ENCODE measurements at places on chromosomes 11 and 22. TPM values are rescaled to one million over a fixed set of nuclear protein-coding genes. Genes with fewer than 3 reads are reported as not detected.

MS4A6A gene
- not detected for total RNA-seq

GP1BB gene
- total RNA-seq: 10.2 TPM

SLC22A12 gene
- not detected for total RNA-seq

DDX25 gene
- not detected for total RNA-seq

FAM227A gene
- total RNA-seq: 0.13 TPM

ZP1 gene
- 5.3 TPM for total RNA-seq

SCGB1A1 gene
- total RNA-seq: not detected

DNA sequence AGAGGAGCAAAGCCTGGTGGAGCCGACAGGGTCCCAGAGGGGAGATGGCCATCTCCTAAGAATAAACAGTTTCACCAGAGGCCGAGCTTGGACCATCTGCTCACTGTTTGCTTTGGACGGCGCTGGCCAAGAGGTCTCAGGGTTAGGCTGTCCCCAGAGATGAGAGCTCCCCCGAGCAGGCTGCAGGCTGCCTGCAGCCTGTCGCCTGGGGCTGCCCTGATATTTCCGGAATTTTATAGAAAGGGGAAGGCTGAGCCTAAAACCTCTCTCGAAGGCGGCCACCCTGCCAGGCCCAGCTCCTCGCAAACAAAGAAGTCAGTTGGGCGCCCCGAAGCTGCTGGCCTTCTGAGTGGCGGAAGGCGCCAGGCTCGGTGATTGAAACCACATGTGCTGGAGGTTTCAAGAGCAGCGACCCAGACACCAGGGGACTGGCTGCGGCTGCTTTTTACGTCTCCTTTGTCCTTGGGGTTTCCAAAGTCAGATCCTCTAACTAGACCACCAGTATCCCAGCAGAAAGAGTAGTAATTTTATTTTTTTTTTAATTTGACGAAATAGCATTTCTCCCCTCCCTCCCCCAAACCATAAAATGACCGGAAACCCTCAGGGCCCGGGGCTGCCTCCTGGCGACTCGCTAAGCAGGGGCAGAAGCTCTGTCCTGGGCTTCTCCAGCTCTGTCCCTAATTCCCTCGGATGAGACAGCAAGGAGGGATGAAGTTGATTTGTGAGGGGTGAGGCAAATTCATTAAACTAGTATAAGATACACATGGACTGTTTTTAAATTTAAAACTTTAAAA, 57.4 kb downstream of the CLMP start:
- DNase-seq: peak; percentile 92

DNA sequence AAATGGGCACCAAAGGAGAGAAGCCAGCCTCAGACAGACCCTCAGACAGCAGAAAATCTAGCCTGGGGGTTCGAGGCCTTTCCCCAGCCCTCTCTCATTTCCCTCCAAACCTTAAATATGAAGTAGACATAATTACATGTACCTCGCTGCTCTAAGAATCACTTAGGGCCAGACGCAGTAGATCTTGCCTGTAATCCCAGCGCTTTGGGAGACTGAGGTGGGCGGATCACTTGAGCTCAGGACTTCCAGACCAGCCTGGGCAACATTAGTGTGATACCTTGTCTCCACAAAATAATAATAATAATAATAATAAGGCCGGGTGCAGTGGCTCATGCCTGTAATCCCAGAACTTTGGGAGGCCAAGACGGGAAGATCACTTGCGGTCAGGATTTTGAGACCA, 52.1 kb upstream of the WNT7B start:
- DNase-seq: no peak

- DNase-seq: no peak
Observed at GRCh38 chr22:44398856-44399837, 86.4 kb upstream of the SHISAL1 start.

- DNase-seq: no peak
Observed at GRCh38 chr11:85740481-85741400, 54.7 kb upstream of the CCDC89 start.

- peak; percentile 22 for DNase-seq
Observed at GRCh38 chr11:11856638-11857037, 14.9 kb downstream of the USP47 start.

DNA sequence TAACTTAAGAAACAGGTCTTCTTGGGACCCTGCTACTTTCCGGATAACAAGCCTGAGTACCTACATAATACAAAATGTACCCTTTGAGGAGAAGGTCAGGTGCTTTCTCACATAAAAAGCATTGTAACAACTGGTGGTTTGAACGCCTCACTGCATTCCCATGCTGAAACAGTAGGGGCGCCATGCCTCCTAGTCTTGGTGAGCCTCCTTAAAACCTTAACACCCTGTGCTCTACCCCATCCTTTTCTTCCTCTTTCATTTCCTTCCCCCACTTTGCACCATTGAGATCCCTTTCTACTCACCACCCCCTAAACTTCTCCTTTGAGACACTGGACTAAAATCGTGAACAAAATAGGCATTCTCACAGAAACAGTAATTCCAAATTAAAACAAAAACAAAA, 729.3 kb downstream of the NTM start:
- DNase-seq: peak; percentile 12

DNA sequence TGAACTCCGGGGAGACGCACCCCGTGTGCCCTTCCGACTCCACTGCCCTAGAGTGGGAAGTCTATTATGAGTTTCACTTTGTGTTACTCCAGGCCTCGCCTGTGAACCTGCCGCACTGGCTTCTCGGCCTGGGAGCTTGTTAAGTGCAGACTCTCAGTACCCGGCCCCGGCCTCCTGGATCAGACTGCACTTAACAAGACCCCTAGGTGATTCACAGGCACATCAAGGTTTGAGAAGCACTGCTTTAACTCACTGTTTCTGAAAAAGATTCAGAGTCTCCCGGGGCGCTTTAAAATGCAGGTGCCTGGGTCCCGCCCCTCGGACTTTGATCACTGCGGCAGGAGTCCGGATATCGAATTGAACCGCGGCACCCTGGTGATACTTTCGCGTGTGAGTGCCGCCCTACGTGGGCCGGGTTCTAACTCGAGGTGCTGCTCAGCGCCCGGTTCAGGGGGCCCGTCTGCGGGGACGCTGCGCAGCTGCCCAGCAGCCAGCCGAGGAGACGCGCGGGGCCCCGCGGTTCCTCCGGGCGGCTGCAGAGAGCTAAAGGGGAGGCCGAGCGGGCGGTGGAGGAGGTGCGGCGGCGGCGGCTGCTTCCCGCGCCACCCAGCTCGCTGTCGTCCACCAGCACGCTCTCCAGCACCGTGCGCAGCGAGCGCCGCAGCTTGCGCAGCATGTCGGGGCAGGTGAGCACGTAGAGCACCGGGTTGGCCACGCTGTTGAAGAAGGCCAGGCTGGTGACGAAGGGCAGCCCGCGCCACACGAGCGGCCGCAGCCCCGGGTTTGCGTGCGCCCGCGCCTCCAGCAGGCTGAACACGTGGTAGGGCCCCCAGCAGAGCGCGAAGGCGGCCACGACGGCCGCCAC, 3.4 kb downstream of the PTGDR2 start:
- no peak for DNase-seq

All from GM23248 (cell line).